ENCODE measurements at places on chromosomes 6 and 20.
A peak's percentile ranks its signal among the peaks of the same experiment; 100 is the strongest.

DNA sequence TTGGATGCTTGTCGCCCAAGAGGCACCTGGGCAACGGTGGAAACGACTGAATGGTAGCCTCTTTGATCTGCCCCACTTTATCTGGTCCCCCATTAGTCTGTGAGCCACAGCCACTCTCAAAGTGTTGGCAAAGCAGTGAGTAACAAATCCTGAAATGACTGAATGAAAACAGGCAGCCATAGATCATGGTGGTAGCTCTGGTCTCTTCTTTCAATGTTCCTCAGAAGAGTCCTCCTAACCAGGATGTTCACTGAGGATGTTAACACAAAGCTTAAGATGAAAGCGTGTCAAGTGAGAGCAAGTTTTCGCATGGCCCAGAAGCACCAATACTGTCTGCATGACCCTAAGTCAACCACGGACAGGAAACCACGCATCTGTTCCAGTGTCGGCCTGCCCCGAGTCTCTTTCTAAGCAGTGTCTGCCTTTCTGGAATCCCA is 107.3 kb downstream of the IRF4 start:
- DNase-seq = no peak

GRCh38 chr6:151616091-151616513 is 122.3 kb downstream of the CCDC170 start:
- DNase-seq = no peak

- DNase-seq = peak; percentile 70
Measured at GRCh38 chr6:7136859-7137334, 29.1 kb downstream of the RREB1 start.

- DNase-seq = no peak
Measured at GRCh38 chr6:159461266-159461665, 231.8 kb downstream of the SOD2 start.
